ENCODE measurements at places on chromosomes 6 and 20. TPM values are rescaled to one million over a fixed set of nuclear protein-coding genes. Genes with fewer than 3 reads are reported as not detected.

DNA sequence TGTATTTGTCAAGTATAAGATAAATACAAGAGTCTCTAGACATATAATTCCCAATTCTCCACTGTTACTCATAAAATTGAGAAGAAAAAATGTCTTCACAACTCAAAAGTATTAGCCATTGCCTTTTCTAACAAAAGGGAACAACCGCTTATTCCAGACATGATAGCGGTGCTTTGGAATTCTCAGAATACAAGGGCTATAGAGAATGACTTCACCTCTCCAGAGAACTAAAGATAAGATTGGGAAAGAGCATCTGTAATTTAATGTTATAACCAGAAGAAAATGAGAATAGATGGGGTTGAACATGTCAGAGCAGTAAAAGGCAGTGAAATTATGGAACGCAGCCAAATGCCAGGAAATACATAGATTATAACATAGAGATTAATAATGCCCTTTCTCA lies 730.8 kb downstream of the C6orf118 start:
- H3K27me3 ChIP-seq = no peaks in the 10 kb centered on the region
- H3K27ac ChIP-seq = no peak overlapping the region
- no peak for DNase-seq
- no peaks in the 10 kb centered on the region for H3K4me1 ChIP-seq

DNA sequence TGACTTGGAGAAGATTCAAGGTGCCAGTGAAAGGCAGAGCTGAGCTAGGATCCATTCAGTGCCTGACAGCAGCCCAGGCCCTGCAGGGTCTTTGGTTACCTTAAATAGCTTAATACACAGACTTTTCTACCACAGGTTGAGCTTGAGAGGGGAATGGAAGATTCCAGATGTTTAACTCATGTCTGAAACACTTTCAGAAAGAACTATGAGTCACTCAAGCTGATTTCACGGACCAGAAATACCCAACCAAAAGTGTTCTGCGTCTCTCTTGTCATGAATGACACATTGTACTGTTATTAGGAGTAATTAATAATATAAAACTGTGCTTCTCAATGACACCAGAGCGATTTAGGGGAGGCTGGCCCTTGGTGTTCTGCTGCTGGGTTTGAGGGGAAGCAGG lies 6.4 kb upstream of the PMEPA1 start:
- H3K4me3 ChIP-seq = no peak overlapping the region
- H3K27ac ChIP-seq = no peak overlapping the region
- H3K27me3 ChIP-seq = peaks cover 36% of the 10 kb centered on the region

DNA sequence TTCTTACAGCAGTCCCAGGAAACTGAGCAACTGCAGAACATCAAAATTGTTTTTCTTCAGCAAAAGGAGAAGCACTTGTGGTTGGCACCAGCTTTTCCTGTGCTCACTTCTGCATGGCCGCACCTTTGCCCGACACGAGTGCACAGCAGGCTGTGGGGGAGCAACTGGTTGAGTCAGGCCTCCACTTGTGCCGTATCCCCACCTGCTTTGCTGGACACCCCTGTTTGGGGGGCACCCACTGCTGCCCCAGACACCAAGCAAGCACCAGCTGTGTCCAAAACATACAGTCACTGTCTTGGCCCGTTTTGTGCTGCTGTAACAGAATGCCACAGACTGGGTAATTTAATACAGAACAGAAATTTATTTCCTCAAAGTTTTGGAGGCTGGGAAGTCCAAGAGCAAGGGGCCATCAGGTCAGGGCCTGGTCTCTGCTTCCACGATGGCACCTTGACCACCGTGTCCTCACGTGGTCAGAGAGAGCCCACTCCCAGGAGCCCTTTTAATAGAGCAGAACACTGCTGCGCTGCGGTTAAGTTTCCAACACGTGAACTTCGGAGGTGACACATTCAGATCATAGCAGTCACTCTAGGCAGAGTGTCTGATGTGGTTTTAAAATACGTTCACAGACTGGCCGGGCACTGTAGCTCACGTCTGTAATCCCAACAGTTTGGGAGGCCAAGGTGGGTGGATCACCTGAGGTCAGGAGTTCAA lies 8.7 kb upstream of the GMEB2 start:
- peaks cover 44% of the 10 kb centered on the region for H3K4me1 ChIP-seq
- peak; percentile 92 for DNase-seq
- H3K27ac ChIP-seq = peak overlapping the region; percentile 92
- peaks cover 10% of the 10 kb centered on the region for H3K36me3 ChIP-seq
- no peaks in the 10 kb centered on the region for H3K27me3 ChIP-seq

Gene MCCD1
- not detected for total RNA-seq
